ENCODE measurements at places on chromosomes 11 and 22.
A peak's percentile ranks its signal among the peaks of the same experiment; 100 is the strongest.

DNA sequence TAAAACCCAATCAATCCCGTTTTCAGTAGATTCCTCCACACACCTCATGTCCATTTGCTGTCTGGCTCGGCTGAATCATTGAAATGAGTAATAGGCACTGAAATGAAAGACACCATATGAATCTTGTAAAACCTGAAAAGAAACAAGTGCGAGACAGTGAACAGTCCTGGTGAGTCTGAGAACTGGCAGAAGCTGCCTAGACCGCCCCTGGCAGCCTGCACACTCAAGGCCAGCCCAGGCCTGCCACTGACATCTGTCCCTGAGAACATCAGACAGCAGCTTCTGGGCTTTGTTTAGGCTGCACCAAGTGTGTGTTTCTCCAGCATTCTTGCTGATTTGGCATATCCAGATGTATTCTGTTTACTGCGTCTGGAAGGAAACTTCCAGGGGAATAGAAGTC is 44.8 kb downstream of the ENDOD1 start:
- DNase-seq: no peak

DNA sequence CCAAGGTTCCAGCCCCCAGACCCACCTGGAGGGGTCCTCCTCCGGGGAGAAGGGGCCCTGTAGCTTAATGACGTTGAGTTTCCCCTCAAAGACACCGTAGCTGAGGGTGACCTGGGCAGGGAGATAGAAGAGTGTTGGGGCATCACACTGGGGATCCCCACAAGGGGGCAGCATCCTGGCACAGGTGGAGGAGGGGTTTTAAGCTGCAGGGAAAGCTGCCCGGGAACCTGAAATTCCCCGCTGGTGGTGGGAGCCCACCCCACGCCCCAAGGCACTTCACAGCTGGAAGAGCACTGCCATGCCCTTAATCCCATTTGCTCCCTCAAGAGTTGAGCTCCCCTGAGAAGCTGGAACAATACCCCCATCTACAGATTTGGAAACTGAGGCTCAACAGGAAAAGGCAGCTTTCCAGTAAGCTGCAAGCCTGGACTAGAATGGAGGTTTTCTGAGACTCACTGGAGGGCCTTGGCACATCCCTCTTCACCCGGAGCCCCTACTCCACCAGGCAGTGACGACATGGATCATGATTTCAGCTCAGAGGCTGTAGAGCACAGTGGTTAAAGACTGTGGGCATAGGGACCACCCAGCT is 13.7 kb downstream of the MFNG start:
- peak; percentile 64 for DNase-seq

DNA sequence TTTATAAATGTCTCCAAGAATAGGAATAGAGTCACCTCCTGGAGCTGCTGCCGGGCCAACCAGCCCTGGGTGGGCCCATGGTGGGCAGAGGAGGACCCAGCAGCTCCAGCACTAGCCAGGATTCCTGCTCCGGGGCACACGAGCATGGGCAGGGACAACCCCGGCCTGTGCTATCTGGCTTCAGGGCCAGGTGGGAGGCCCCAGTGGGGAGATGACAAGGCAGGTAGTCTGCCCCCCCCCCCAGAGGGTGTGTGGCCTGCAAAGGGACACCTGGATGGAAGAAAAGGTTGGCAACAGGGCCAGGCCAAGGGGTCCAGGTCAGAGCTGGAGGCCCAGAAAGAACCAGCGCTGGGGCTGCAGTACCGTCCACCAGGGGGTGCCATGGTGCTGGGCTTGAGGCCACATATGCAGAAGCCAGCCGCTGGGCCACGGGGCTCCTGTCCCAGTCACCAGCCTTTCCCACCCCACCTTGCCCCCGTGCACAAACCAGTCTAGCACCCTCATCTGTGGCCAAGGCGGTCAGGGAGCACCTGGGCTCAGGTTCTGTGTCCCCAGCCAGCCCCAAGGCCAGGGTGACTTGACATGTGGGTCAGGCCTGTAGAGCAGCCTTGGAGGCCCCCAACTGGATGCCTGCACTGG is 3.4 kb downstream of the TSPAN32 start:
- DNase-seq: peak; percentile 75

- no peak for DNase-seq
These were observed 255.7 kb upstream of the NARS2 start for GRCh38 chr11:78830277-78830819.

GRCh38 chr11:128532016-128532571 is 55.3 kb downstream of the ETS1 start:
- no peak for DNase-seq

- DNase-seq: no peak
These were observed 1255.8 kb downstream of the LRRC4C start for GRCh38 chr11:40203606-40204005.

DNA sequence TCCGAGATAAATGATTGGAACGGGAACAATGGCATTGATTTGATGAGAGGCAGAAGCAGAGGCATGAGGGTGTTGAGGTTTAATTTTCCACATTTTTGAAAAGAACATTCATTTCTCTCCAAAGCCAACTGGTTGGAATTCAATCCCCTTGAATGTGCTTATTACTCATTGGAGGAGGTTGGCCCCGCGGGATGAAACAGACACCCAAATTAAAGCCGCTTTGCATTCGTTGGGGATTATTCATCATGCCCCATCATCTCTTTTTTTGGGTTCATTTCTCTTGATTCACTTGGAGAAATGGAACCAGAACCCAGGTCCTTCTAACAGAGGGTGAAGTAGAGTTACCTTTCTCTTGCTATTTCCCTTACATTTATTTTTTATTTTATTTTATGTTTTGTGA is 47.6 kb upstream of the PARVG start:
- no peak for DNase-seq

DNA sequence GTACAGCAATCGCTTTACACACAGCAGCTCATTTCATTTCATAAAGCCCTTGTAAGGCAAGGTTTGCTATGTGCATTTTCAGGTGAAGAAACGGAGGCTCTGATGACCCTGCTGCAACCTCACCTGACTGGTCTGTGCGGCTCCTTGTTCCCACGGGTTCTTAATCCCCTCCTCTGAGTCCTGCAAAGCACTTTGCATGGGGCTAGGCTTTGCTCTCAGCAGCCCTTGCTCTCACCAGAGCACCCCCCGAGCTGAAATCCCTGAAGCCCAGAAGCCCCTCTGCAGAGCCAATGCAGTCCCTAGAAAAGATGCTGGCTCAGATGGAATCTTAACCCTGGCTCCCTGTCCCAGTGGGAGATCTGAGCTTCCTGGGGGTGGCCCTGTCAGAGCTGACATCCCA is 11.0 kb upstream of the APOL6 start:
- DNase-seq: no peak

DNA sequence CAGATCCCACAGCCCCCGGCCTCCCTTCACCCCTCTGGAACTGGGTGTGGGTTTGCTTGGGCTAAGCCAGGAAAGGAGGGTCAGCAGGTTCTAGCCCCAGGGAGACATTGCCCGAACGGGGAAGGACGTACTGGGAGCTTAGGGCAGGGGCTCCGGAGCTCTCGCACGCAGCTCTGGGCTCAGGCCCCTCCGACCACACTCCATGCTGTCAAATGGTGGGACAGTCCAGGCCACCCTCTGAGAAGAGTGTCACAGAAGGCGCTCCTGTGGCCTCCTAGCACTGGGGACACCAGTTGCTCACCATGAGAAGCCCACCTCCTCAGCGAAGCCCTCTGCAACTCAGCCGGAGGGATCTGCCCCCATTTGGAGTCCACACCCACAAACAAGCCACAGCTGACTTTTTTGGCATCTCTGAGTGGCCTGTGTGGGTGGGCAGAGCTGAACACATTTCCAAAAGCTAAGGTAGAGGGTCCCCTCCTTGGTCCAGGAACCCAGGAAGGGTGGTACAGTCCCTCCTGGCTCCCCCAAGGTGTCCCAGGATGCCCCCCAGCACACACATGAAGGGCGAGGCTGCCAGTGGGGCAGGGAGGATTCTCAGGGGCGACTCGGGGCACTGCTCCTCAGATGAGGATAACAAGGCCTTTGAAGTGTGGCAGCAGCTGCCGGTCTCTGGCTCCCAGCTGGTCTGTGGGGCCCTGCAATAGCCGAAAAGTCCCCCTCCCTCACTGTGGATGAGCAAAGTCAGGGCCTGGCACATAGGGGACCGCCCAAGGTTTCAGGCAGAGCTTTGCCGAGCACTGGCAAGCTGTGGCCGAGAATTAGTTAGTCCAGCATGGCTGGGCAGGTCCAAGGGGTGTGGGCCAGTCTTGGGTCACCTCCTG is 13.0 kb upstream of the TEF start:
- DNase-seq: no peak

GRCh38 chr22:38203090-38203810 is 1.5 kb downstream of the MAFF start:
- no peak for DNase-seq

- no peak for DNase-seq
These were observed 24.0 kb upstream of the SC5D start for GRCh38 chr11:121268581-121268980.

DNA sequence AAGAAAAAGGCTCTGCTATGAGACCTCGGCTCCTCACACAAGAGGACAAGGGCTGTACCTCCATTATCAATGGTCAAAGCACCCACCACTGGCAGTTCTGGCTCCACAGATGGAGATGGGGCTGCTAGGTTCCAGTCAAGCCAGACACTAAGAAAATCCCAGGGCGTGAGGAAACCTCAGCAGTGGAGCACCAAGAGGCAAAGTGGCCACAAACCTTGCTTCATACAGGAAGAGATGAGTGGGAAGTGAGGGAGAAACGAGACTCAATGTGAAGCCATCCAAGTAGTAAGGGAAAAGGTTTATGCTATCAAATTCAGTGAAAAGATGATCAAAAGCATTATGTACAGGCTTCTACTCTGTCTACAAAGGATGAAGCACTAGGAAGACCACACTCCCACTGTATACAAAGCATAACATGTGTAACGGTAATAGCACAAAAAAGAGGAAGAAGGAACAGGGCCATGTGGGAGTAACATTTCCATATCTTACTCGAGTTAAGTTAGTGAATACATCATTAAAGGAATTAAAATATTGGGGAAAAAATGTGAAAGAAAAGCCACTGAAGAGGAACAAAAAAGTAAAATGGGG is 27.0 kb downstream of the POLDIP3 start:
- DNase-seq: no peak

DNA sequence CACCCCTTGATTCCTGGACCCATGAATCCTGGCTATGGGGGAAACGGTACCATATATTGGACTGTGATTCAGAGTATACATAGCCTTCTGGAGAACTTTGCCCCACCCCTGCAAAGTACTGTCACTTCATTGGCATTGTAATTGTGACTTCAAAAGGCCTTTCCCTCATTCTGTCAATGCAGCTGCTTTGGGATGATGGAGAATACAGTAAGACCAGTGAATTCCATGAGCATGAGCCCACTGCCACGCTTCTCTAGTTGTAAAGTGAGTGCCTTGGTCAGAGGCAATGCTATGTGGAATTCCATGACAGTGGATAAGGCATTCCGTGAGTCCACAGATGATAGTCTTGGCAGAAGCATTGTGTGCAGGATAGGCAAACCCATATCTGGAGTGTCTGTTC is 25.7 kb upstream of the MSANTD2 start:
- no peak for DNase-seq

DNA sequence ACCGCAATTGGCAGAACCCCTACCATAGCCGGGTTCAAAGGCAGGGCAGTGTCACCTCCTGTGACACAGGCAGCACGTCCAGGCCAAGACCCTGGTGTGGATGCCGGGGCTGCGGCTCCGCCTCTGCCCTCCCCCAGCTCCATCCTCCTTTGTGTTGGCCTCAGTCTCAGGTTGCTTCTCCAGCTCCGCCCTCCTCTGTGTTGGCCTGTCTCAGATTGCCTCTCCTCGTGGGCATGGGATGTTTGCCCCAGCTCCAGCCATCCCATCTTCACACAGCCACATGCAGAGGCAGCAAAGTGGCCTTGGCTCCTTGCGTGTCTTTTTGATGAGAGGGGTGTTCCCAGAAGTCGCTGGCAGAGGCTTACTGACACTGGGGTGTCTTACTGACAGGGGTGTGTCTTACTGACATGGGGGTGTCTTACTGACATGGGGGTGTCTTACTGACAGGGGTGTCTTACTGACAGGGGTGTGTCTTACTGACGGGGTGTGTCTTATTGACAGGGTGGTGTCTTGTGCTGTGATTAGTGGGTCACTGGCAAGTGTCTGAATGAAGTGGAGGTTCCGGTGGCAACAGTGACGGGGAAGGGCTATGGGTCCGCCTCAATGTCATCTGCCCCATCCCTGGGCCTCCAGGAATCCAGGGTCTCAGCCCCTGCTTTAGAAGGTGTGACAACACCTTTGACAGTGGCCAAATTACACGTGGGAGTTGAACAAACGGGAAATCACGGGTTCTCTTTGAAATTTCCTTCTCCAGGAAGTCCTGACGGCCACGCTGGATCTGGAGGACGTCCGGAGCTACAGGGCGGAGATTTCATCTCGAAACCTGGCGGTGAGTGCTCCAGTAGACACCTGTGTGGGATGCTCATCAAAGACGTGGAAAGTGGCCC is 24.9 kb downstream of the NADSYN1 start:
- DNase-seq: no peak

DNA sequence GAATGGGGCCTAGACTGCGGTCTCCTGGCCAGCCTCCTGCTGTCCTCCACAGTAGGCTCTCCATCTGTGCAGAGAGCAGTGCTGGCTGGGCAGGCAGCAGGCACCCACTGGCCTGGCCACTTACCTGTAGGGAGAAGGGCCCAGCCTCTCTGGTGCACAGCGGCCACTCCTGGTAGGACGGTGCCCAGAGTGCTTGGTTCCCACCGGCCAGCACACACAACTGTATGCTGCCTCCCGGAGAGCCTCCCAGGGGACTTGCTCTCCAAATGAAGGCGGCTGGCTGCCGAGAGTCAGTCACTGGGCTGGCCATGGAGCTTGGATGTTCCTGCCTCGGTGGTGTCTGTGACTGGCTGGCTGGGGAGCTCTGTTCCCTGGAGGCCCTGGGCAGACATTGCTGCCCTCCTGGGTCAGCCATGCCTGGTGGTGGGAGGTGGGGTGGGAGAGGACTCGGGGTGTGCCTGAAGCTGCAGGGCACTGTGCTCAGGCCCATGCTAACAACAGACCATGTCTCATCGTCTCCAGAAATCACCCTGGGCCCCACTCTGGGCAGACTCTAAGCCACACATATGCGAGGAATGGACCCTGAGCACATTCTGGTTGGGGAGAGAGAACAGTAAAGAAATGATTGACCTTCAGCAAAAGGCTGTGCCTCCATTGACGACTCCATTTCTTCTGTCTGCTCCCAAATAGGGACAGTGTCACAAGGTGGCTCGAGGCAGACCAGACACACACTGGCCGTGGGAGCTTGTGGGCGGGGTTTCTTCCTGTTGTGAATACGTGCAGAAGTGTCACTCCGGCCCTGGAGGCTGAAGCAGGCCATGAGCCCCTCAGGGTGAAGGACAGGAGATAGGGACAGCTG is 350.8 kb downstream of the TBC1D22A start:
- DNase-seq: no peak

GRCh38 chr11:81840380-81840779 is 893.3 kb downstream of the FAM181B start:
- no peak for DNase-seq

Measured in germinal center (tissue), 1 donor.